Dorsolateral prefrontal cortex (tissue), 122 donors: ENCODE measurements at places on chromosomes 3 and 15.

- no peak for DNase-seq
These were observed 21.5 kb downstream of the CFAP161 start for GRCh38 chr15:81155375-81156218.

GRCh38 chr3:108090049-108090700, 656 bp downstream of the CD47 start:
- DNase-seq = peak; percentile 27

DNA sequence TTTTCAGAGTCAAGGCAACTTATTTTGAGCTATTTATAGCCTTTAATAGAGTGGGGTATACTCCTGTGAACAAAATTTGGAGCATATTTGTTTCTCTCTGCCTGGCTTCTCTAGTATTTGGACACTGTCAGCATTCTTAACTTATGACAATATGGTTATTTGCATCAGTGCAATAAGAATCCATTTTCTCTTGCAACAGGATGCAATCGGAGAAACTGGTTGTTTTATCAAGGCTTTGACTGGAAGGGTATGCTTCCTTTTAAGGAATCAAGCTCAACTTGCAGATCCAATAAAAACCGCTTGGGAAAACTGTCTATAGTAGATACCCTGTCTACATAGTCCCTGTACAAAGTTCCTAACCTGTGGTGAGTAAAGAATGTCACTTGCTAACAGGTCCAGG, 106.7 kb downstream of the DPH6 start:
- no peak for DNase-seq

DNA sequence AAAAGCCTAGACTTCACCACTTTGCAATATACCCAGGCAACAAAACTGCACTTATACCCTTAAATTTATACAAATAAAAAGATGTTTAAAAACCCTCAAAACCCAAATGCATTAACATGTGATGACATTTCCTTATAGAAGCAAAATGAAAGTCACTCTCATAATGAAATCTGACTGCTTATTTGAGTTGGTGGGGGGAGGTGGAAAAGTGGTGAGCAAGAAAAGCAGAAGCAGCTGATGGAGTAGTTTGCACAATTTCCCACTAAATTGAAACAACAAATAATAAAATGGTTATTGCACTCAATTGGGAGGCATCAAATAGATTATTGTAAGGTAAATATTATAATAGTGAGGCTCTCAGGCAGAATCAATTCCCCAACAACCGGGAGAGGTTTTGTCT, 54.0 kb upstream of the GADL1 start:
- no peak for DNase-seq

DNA sequence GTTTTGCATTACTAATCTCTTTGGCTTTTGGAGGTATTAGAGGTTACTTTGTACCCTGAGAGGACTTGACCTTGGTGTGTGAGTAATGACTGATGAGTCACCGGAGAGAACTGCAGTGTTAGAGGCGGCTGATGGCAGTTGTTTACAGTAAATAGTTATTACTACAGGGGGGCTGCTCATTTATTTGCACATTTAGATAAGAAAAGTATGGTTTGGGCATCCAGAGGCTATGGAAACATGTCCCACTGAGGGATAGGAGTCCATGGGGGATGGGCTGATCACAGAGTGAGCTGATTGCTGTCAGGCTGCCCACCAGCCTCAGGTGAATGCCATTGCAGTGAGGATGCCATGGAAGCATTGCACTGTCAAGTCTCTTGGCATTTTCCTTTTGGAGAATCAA, 17.3 kb upstream of the STAC start:
- DNase-seq = no peak

DNA sequence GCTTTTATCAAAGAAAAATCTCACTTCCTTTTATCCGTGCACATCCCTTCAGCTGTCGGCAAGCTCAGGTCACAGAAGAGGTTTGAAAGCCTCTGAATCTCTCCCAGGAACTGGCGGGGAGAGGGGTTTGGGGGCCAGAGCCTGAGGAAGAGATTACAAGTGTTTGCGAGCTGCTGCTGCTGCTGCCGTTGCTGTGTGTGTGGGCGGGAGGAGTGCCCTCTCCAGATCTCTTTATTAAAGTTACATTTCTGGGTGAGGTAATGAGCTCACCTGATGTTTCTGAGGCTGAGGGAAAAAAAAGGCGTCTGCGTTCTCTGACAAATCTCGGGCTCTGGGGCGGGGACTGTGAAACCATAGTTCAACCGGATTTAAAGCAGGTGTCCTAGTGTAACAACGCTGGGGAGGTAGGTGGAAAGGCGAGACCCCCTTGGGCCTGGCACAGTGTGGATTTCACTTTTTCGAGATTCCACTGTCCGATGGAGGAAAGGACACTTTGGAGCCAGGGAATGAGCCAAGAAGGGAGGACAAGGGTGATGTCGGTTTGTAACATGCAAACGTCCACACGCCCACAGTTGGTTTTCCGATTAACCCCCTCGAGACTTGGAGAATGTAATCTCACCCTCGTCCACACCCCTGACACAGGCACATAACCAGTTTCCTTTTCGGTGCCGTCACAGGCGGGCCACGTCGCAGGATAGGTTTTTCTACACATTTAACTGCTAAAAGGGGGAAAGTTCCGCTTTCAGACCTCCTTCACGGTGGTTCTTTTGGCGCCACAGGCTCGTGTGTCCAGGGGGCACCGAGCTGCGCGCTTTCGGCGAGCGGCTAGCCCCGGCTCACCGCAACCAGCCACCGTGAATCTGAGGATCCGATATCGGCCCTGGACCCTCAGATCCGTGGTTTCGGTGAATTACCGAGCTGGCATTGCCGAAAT, 2.1 kb downstream of the ALCAM start:
- peak; percentile 35 for DNase-seq

DNA sequence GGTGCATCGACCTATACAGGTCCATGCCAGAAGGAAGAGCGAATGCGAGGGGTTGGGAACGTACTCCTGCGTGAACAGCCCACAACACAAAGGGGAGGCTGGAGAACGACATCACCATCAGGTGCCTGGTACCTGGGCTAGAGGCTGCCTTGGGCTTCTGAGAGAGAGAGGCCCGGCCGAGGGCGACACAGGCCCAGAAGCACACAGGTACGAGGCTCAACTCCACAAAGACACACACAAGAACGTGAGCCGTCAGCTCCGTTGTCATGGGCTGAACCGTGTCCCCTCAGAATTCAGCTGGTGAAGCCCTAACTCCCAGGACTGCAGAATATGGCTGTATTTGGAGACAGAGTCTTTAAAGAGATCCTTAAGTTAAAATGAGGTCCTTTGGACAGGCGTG, 134.3 kb downstream of the ATP10A start:
- no peak for DNase-seq

DNA sequence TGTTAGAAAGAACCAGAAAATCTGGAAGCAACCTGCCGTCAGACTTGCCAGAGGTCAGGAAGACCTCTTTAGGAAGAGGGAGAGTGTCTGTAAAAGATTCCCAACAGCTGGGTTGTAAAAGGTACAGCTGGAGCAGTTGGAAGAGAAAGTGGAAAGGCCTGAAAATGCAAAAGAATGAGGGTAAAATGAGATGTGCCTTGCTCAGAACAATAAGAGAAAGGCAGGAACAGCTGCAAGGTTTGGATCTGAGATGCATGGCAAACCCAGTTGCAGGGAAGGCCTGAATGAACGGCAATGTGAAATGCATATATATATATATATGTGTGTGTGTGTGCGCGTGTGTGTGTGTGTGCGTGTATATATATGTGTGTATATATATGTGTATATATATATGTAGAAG, 88.1 kb downstream of the ZIC1 start:
- no peak for DNase-seq

DNA sequence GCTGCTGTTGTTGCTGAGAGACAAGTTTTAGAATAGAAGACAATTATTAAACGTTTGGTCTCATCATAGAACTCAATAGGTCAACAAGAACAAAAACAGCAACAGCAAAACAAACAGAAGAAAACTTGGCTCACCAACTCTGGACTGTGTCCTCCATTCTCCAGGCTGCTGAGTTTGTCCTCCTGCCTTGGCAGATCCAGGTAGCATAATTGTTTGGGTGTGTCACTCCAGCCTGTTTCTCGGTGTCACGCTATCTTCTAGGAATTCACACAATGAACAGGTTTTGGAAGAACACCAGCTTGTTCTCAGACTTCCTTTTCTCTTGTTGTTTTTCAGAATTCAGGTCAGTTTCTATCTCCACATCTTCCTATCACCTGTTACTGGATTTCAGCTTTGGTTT, 34.7 kb downstream of the ARRDC4 start:
- DNase-seq = no peak

GRCh38 chr15:71313806-71314205, 198.5 kb downstream of the THSD4 start:
- no peak for DNase-seq

DNA sequence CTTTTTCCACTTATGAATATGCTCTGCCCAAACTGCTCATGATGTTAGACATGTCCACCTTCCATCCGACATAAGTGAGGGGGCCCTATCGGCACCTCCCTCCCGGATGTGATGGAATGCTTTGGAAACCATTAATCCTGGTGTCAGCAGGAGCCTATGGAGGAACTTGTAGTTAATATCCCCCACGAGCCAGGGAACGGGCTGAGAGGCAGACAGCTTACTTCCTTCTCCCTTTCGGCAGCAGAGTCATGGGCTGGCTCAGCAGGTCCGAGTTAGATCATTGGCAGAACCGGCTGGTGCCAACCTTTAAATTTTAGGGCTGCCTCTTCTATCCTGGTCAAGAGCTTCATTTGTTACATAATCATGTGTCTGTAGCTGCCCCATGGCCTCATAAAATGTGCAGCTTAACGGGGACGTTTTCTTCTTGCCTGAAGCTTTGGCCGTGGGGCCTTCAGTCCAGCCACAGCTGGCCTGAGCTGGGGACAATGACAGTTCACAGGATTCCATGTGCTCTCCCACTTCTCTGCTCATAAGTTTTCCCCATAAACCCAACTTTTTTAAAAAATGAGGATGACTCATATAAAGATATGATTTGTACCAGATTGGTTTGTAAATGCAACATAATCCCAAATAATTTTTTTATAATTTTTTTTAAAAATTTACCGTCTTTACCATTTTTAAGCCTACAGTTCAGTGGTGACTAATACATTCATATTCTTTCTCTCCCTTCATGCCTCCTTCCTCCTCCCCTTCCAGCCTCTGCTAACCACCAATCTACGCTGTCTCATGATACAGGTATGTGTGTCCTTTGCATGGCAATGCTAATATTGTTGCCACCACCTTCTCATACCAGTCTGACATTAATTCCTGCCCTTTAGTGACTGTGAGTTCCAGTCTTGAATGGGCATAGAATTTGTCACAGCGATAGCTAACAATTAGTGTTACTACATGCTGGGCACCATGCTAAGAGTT, 62.2 kb upstream of the RGMA start:
- DNase-seq = no peak

DNA sequence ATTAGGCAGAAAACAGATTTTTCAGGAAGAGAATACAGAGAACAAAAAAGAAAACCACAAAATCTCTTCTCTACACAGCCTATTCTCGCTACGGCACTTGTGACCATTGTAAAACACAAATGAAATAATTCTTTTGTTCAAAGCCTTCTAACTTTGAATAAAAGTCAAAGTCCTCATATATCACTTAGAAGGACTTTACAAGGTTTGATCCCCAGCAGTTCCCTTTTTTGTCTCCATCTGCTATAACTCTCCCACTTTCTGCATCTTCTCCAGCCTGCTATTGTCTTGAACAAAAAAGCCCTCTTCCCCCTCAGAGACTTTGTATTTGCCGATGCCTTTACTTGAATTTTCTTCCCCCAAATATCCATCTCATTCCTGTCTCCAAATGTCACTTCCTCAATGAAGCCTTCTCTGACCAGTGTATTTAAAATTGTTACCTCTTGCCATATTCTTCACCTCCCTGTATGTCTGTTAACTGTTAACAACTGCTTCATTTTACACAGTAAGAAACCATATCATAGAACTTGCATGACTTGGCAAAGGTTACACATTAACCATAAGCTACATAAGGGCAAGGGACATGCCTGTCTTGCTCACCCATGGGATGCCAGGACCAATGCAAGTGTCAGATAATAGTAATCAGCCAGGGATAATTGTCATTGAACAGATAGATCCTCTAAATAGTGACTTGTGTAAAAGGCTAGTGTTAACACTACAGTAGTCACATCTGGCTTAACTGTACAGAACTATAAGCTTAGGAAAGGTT, 122.4 kb downstream of the CBLB start:
- no peak for DNase-seq

DNA sequence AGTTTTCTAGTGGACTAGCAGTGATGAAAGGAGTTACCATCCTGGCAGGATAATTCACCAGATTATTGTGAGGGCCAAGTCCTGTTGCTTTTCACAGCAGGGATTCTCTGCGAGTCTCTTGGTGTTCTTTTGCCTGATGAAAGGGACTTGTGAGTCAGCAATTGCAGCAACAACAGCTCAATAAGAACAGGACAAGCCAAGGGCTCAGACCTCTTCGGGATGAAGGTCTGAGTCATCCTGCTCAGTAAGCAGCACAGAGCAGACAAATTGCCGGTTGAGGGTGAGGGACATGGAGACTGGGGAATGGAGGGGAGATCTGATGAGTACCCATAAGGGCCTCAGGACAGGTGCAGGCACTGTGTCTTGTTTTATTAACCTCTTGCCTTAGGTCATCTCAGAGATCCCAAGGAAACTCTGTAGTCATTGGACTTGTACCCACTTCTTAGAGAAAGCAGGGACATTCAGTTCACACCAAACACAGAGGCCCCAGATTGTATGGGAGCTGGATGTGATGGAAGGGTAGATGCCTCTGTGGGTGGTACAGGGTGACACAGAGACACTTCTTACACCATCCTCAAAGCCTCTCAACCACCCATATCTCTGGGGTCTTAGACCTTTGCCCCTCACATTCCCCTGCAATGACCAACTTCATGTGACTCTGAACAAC, 173.8 kb upstream of the TLE3 start:
- no peak for DNase-seq

GRCh38 chr15:37104424-37104981, 4.2 kb upstream of the MEIS2 start:
- DNase-seq = no peak

DNA sequence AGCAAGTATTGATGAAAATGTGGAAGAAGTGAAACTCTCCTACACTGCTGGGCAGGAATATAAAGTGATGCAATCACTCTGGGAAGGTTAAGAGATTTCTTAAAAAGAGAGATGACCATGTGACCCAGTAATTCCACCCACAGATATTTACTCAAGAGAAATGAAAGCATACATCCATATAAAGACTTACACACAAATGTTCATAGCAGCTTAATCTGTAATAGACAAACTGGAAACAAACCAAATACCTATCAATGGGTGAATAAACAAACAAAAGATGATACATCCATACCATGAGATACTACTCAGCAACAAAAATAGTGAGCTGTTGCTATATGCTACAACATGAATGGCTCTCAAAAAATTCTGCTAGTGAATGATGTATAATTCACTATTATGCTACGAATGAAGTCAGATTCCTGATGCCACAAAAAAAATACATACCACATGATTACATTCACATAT, 463.3 kb downstream of the MAGI1 start:
- no peak for DNase-seq

DNA sequence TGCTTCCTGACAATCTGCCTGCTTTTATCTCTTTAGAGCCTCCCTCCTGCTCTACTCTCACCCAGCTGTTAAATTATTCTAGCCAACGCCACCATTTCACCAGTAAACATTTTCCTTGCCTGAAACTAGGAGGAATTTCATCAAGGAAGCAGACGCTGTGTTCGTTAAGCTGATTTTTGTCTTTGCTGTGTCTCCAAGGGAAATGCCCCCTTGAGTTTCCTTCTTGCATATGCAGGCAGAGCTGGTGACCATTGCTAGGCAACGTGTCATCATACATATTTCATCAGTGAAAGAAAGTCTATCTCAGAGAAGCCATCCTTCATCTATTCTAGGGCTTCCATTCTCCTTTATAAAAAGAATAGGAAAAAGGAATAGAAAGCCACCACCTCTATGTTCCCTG, 87.0 kb upstream of the ST8SIA2 start:
- DNase-seq = no peak
